ENCODE measurements at places on chromosomes 5 and 9. TPM values are rescaled to one million over a fixed set of nuclear protein-coding genes. Genes with fewer than 3 reads are reported as not detected.

PCDH12 gene
- total RNA-seq: 20.1 TPM

OR13F1 gene
- not detected for total RNA-seq

GRXCR2 gene
- total RNA-seq: not detected

PCDHB1 gene
- not detected for total RNA-seq

PCDHGA5 gene
- 6.1 TPM for total RNA-seq

PCDHB7 gene
- total RNA-seq: 3.3 TPM

ZNG1F gene
- total RNA-seq: 7.0 TPM

COX7C gene
- total RNA-seq: 404 TPM

Data from tongue (tissue), 3 donors.